T-helper 1 cell (primary cell): ENCODE measurements at places on chromosomes 3 and 15.

DNA sequence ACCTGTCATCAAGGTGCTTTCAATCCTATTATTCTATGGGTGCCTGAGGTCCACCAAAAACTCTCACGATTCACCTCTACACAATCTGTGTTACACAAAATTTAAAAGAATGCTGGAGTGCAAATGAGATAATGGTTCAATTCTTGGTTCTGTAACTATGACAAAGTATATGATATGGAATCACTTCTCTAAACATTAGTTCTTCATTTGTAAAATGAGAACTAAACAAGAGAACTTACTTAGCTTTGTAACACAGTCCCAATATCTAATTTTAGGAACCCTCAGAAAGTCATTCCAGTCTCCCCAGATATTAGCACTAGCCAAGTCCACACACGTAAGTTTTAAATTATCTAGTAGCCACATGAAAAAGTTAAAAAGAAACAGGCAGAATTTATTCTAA lies 111.5 kb downstream of the TBL1XR1 start:
- no peak for DNase-seq

DNA sequence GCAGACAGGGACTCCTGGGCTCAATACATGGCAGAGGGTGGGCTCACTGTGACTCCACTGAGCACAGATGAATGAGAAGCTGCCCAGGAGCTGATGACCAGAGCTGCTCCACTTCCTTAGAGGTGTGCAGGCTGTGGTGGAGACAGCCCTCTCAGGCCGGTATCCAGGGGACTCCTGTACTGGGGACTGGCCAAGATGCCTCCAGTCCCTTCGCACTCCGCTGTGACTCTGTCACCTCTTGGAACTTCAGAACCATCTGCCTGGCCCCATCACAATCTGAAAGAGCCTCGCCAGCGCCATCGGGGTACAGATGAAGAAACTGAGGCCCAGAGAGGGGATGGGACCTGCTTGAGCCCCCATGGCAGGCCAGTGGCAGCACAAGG lies 111.2 kb downstream of the ETFA start:
- DNase-seq, result no peak

DNA sequence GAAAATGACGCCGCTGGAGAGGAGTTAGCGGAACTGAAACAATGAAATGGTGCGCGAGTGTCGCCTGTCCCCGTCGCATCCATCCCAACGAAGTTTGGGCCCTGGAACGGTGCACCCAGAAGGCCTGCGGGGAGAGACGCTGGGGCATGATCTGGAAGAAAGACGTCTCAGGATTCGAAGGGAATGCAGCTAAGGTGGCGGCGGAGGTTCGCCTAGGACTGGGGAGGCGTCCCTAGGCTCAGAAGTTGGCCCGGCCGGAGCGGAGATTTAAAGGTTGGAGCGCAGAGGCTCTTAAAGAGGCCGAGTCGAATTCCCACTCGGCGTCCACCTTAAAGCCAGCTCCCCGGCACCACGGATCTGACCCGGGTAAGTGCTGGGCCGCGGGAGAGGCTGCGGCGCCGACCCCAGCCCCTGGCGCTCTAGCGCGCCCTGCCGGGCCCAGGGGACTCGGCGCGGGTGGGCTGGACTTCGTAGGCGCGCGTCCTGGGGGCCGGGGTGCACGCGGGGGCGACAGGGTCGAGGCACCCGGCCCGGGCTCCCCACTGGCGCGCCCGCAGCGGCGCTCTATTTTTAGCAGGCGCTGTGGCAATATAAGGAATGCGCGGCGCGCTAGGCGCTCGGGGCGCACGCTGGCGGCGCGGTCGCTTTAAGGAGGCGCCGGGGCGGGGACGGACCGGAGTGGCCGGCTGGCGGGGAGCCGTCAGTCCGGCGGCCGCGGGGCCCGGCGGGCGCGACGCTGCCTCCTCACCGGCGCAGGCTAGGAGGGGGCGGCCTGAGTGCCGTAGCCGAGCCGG lies at the start of gene MRAS:
MRAS (plus strand) TSS at position 620 of the 794 bp plus-strand sequence. CDS start 24,305 bp downstream, outside the sequence.
- DNase-seq, result peak; percentile 10

DNA sequence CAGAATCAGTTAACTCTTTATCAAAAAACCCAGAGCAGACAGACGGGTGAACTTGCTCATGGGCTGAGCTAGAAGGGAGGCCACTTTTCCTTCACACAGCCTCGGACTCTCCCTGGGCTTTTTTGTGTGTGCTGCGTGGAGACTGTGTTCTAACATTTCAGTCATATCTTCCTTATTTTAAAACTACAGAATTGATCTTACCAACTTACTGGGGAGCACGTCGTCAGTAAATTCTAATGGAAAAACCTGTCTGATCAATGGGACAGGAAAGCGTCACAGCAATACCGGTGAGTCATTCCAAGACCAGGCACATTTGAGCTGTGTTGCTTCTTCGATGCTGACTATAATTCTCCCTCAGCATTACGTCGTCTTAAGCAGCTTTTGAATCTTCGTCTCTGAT lies 145.1 kb downstream of the LPP start:
- DNase-seq, result peak; percentile 78
